Lung (tissue), 17 donors: ENCODE measurements at places on chromosomes 6 and 20. TPM values are rescaled to one million over a fixed set of nuclear protein-coding genes. Genes with fewer than 3 reads are reported as not detected.

The ZSWIM1 gene
- 5.2 TPM for total RNA-seq

- no peak overlapping the region for H3K27ac ChIP-seq
- DNase-seq, result no peak
- H3K36me3 ChIP-seq, result no peaks in the 10 kb centered on the region
- H3K4me3 ChIP-seq, result no peak overlapping the region
- no peaks in the 10 kb centered on the region for H3K4me1 ChIP-seq
Observed at GRCh38 chr6:41269166-41269565, 17.3 kb downstream of the TREM1 start.

- H3K27ac ChIP-seq, result no peak overlapping the region
- no peak overlapping the region for H3K4me3 ChIP-seq
Observed at GRCh38 chr6:56299916-56300315, 52.5 kb upstream of the COL21A1 start.

DNA sequence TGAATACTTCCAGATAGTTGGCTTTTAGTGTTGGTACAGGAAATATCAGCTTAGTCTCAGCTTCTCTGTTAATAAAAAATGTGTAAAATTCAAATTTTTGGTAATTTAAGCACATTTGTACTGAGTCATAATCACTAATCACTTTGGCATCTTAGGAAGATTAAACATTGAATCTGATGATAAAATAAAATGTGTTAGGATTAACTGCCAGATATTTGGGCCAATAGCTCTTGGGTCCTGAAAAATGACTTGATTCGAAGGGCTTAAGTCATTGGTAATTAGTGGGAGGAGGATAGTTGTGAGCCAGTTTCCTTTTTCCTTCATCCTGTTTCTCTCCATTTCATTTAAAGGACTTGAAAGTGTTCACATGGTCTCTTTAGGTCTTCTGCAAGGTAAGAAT, 426.1 kb downstream of the RFPL4B start:
- DNase-seq, result no peak
- H3K4me3 ChIP-seq, result no peak overlapping the region
- H3K27ac ChIP-seq, result no peak overlapping the region
- no peaks in the 10 kb centered on the region for H3K4me1 ChIP-seq
- H3K27me3 ChIP-seq, result no peaks in the 10 kb centered on the region

DNA sequence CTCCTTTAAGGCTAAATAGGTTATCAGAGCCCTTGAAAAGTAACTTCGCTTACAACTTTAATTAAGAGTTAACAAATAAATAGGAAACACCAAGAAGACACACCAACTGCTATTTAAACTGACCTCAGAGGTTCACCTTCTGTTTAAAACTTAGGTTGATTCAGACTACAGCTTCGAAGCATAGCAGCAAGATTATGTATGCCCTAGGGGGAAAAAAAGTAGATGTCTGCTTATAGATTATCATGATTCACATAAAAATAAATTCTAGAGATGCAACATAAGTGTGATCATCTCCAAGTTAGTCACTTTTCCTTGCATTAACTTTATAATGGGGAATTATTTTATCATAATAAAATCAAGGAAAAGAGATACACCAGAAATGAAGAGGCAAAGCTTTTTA, 8.9 kb downstream of the PNISR start:
- H3K4me3 ChIP-seq, result no peak overlapping the region
- no peaks in the 10 kb centered on the region for H3K4me1 ChIP-seq
- DNase-seq, result no peak
- peaks cover 9% of the 10 kb centered on the region for H3K36me3 ChIP-seq
- no peaks in the 10 kb centered on the region for H3K27me3 ChIP-seq
